ENCODE measurements at places on chromosomes 2 and 18.
A peak's percentile ranks its signal among the peaks of the same experiment; 100 is the strongest.

GRCh38 chr2:28168376-28168775, 224.3 kb upstream of the FOSL2 start:
- no peak for DNase-seq

- peak; percentile 31 for DNase-seq
Measured at GRCh38 chr2:104758199-104758620, 95.7 kb upstream of the POU3F3 start.

DNA sequence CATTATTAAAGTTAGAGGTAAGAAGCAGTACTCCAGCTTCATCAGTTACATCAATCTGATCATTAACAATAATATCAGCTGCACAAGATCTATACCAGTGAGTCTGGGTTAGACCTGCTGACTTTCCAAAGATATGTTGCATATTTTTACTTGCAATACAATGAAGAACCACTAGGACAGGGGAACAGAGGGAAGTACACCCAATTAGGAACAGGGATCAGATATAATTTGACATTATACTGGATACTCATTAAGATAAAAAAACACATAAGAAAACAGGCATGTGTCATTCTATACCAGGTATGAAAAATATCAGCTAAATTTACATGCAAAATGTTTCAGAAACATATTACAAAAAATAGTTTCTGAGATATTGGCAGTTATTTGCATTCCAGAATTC, 995.1 kb upstream of the DDX18 start:
- DNase-seq, result no peak

GRCh38 chr18:11747731-11748130, 58.7 kb downstream of the GNAL start:
- no peak for DNase-seq

DNA sequence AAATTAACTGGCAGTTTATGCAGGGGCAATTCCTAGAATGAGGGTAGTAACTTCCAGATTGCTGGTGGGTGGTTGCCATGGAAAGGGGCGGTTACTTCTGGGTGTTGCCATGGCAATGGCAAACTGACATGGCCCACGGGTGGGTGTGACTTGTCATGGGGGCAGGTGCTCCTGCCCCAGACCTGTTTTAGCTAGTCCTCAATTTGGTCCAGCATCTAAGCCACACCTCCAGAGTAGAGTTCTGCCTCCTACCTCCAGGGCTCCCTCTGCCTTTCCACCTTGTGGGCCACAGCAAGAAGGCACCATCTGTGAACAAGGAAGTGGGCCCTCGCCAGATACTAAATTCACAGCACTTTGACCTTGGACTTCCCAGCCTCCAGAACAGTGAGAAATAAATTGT, 148.7 kb downstream of the TFCP2L1 start:
- DNase-seq, result no peak

DNA sequence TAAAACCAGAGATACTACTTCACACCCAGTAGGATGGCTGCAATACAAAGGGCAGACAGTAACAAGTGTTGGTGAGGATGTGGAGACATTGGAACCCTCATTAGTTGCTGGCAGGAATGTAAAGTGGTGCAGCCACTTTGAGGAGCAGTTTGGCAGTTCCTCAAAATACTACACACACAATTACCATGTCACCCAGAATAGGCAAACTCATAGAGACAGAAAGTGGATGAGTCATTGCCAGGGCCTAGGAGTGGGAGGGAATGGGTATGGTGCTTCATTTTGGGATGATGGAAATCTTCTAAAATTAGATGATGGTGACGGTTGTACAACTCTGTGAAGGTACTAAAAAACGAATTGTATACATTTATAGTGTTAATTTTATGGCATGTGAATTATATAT, 54.8 kb downstream of the ATP9B start:
- DNase-seq, result no peak

- DNase-seq, result no peak
Measured at GRCh38 chr2:28232295-28232694, 160.4 kb upstream of the FOSL2 start.

DNA sequence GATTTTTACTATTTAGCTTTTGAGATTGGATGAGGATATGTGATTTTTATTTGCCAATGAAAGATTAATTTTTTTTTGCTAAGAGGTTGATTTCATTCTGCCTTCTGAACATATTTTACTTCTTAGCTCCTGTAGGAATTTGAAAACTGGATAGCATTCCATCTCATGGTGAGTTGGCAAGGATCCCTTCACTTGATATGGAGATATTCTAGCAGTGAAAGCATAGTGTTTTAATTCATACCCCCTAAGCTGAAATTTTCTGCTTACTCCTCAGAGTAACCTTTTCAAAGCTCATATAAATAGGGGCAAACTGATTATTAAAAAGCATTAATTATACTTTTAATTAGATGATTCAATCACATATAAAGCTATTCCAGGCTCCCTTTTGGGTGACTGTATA, 61.0 kb upstream of the KCNJ3 start:
- no peak for DNase-seq

- no peak for DNase-seq
Measured at GRCh38 chr18:28040211-28040610, 136.7 kb downstream of the CDH2 start.

GRCh38 chr2:236968880-236969534, 116.7 kb upstream of the COPS8 start:
- no peak for DNase-seq

DNA sequence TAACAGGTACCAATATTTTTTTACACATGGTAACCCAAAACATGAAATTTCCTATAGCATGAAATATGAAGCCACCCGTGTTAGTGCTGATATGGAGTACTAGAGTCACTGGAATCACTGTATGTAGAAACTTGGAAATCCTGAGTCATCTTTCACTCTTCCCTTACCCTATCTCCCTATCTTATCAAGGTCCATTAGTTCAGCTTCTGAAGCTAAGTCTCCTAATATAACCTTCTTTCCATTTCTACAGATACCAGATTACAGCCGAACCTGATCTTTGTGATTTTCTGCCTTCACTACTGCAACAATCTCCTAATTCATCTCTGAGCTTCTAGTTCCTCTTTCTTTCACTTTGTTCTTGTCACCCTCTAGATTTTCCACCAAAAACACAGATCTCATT, 59.0 kb downstream of the SEPTIN10 start:
- no peak for DNase-seq

DNA sequence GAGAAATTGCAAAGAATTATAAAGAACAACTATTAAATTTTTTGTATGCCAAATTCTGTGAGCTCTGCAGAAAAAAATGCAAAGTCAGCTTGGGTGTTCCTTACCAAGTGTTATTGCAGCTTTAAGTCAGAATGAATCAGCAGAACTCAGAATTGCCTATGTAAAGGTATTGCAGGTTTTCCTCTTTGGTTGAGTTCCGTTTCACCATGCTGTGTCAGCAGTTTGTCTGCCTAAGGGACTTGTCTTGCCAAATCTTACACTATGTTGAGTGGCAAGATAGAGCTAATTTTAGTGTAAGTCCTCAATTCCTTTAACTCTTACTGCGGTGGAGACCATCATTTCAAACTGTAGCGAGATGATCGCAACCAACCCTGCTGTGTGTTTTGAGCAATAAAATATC, 38.8 kb downstream of the ADAM23 start:
- DNase-seq, result no peak

GRCh38 chr18:10353791-10354190, 100.6 kb upstream of the APCDD1 start:
- DNase-seq, result no peak

- DNase-seq, result no peak
Measured at GRCh38 chr2:223797037-223797436, 40.3 kb downstream of the AP1S3 start.

DNA sequence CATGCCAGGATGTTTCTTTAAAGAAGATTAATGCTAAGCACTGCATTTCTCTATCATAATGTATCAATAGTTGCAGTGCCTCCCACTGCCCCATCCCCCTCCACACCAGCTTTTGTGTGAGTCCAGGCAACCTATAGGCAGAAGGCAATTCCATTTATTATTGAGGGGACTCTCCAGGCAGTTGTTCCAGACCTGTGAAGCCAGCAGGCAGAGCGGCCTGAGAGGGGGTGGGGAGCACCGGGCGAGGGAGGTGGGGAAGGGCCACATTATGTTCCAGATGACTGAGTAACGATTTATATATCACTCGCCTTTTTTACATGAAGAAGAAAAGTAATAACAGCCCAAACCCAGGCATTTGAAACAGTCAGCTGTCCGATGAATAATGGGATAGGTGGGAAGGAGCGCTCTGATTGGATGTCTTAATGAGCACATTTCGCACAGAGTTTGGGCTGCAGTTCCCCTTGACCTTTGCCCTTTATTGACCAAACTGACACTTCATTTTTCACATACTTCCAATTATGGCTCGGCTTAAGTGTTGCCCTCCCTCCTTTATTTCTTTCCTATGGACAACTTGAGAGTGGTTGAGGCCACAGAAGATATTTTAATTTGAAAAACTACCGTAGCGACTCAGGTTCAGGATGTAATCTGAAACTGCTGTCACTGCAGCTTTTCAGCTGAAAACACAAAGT, 34.4 kb downstream of the MEIS1 start:
- DNase-seq, result no peak

GRCh38 chr2:147351784-147352183, 493.0 kb upstream of the ACVR2A start:
- DNase-seq, result no peak

GRCh38 chr2:191204433-191204832, 40.8 kb upstream of the MYO1B start:
- no peak for DNase-seq

GRCh38 chr2:37421686-37422085, 77.3 kb downstream of the QPCT start:
- no peak for DNase-seq

DNA sequence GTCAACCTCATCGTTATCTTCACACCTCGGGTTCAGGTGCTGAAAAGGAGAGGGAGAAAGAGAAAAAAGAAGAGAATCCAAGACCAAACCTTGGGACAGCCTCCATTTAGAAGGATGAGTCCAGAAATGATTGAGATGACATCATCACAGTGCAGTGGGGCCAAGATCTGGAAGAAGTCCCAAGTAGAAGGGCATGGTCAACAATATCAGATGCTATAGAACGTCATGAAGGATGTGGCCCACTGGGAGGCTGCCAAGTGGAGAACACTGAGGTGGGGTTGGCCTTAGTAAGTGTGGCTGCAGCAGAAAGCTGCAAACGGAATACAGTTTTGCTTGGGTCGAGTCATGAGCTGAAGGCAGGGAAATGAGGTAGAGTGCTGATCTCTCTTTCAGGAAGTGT, 91.1 kb upstream of the FZD7 start:
- no peak for DNase-seq

DNA sequence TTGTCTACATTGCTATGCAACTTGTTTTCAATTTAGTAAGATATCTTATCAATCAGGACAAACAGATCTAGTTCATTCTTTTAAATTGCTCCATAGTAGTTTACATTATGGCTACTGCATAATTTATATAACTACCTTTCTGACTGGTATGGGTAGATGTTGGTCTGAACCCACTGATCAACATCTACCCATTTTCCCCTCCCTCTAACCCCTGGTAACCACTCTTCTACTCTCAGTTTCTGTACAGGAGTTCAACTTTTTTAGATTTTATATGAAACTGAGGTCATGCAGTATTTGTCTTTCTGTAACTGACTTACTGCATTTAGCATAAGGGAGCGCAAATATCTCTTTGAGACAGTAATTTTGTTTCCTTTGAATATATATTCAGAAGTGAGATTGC, 73.2 kb downstream of the ITSN2 start:
- DNase-seq, result no peak

GRCh38 chr2:207503234-207503633, 26.5 kb upstream of the CREB1 start:
- DNase-seq, result peak; percentile 55

GRCh38 chr2:206289391-206289790, 14.9 kb downstream of the ZDBF2 start:
- no peak for DNase-seq

- DNase-seq, result peak; percentile 57
Measured at GRCh38 chr2:126784621-126785020, 114.1 kb upstream of the TEX51 start.

DNA sequence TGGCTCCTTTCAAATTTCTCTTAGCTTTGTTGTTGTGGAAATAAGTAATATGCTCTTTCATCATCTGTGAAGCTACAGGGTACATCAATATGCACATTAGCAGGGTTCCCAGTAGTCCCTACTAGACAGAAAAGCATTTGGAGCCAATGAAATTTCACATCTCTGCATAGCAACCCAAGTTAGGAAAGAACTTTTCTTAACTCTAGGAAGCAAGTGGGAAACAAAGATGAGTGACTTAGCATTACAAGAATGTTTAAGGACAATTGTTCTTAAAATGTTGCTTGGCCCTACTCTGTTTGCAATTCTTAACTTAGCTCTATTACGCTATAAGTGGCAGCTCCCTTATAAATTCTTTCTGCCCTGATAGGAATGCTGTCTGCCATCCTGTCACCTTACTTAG, 39.6 kb downstream of the ZEB2 start:
- no peak for DNase-seq

- no peak for DNase-seq
Measured at GRCh38 chr2:133733901-133734255, 165.6 kb upstream of the NCKAP5 start.

- DNase-seq, result no peak
Measured at GRCh38 chr2:129255610-129256313, 723.7 kb upstream of the RAB6C start.

GRCh38 chr2:69159986-69160385, 147.0 kb downstream of the ANTXR1 start:
- no peak for DNase-seq

- DNase-seq, result no peak
Measured at GRCh38 chr18:44232500-44232899, 448.2 kb upstream of the SETBP1 start.

DNA sequence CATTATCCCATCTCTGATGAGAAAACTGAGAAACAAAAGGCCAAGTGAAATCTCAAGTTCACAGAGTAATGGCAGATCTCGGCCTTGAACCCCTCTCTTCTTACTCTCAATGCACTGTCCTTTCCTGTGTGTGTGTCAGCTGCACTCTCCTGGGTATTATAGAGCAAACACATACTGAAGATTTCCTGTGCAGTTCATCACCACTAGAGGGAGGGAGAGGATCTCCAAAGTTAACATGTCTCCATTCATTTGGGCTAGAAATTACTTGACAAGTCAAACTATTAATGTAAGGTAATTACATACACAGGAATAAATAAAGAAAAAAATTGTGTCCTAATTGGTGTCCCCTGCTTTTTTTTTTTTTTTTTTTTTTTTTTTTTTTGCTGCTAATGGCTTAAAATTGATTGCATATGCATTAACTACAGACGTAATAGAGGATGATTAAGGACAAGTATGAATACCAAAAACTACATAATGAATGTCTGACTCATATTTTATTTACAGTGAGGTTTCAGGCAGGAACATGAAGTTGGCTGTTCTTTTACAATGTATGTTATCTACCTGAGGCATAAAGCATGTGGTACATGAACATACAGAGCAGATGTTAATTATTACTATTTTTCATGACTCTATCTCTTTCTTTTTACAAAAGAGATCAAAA, 269.2 kb downstream of the NYAP2 start:
- no peak for DNase-seq

- DNase-seq, result peak; percentile 30
Measured at GRCh38 chr18:23238152-23238531, 102.9 kb downstream of the CABLES1 start.

DNA sequence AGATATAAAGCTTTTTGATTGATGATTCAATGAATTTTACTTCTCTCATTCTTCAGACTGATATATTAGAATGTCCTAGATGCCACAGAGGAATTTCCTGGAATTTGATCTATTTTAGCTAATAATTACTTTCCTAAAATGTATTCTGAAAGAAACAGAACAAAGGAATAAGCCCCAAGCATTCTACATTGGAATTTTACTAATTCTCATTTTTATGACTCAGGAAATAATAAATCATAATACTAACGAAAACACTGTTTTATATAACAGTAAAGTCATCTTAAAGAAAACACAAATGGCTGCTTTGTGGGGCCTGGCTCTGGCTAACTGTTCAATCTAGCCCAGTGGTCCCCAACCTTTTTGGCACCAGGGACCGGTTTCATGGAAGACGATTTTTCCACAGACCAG, 68.6 kb upstream of the LPIN2 start:
- DNase-seq, result no peak
